ENCODE measurements at places on chromosomes 4 and X.

- no peak for DNase-seq
Measured at GRCh38 chr4:117692538-117692937, 341.7 kb upstream of the NDST3 start.

DNA sequence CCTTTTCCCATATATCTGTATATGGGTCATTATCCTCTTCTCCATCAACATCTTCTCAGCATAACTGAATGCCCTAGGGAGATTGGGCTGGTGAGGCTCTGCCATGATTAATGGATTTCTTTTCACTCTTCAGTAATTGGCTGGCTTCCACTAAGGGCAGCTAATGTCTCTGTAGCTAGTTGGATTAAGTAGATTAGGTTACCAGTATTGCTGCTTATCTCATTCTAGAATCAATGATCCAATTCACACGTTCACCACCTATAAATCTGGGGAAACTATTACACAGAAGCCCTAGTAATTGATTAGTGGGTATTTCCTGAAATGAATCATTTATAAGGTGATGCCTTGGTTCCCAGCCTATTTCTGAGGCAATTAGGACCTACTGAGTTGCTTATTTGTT is 94.8 kb downstream of the KDR start:
- no peak for DNase-seq

DNA sequence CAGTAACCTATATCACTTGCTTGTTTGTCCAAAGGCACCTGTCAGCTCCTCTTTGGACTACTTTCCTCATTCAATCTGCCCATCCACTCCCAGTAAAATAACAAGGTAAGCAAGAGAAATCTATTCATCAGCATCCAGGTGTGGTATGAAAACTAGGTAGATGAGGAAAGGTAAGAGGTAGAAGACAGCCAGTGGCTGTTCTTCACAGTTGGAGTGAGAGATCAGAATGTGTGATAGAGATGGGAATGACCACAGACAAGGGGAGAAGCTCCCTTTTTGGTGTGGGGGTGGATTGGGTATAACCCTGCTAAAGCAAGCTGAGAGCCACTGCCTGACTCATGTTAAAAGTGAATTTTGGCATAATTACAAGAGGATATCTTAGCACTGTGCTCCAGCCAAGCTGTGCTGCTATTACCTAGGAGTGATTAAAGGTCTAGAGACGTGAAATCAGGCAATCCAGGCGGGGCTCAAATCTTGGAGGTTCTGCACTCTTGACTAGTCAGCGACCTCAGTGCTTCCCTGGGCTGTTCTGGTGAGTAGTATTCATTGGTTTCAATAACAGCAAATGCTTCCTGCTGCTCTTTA is 28.1 kb upstream of the RASL11B start:
- peak; percentile 72 for DNase-seq

DNA sequence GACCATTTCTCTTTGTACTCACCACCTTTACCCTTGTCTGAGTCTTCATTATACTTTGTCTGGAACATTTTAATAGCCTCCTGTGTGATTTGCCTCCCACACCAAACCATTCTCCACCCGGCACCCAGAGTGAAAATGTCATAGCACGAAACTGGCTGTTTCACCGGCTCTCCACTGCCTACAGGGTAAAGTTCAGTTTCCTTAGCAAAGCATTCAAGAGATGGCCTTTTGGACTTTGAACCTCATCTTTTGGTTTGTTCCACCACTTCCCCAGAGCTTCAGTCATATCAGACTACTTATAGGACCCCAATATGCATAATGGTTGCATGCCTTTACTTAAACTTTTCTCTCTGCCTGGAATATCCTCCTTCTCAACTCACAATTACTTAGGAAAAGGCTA is 38.3 kb downstream of the RAP2C start:
- DNase-seq: no peak

DNA sequence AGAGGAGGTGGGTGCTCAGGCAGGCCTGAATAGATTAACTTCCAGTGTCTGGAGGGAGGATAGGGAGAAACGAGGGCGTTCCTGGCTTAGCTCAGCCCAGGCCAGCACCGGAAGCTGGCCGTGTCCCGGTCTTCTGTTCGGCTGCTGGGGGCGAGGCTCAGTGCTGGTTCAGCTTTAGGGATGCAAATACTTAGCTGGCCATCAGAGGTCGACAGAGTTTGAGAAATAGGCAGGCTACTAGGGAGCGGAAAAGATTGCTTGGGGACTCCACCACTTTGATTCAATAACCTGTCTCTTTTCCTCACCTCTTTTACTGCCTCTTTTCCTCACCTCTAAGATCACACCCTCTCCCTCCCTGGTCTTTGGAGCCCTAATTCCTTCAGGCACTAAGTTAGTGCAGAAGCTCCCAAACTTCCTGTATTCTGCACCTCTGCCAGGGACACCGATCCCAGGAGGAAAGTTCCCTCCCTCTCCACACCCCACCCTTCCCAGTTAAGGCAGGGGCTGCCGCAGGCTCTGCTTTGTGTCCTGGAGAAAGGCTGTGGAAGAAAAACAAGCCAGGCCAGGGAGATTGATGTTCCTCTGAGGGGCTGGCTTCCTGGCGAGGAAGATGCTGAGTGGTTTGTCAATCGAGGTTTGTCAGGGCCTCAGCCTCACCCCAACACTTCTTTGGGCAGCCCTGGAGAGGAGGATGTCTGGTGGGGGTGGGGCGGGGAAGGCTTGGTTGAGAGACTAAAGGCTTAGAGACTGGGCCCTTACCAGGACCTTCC is 6.0 kb upstream of the EFNB1 start:
- peak; percentile 68 for DNase-seq

- DNase-seq: peak; percentile 93
Measured at GRCh38 chr4:54067166-54067565, 2.8 kb upstream of the CHIC2 start.

DNA sequence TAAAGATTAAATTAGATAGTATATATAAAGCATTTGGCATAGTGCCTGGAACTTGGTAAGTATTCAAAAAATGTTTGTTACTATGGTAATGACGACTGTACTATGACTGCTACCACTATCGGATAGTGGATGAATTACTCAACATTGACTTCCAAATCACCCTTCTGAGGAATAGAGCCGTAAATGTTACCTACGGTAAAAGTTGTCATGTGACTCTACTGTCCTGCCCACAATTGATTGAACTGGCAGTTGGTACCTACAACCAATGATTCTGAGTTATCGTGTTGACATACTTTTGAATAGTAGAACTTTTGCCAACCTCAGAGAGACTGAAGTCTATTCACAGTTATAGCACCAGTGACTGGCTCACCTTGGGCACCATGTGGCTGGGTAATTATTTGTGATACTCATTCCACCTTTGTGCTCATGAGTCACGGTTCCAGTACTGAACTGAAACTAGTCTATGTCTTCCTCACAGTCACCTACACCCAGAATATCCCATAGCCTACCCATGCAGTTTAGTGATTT is 185.5 kb upstream of the PITX2 start:
- DNase-seq: peak; percentile 98

DNA sequence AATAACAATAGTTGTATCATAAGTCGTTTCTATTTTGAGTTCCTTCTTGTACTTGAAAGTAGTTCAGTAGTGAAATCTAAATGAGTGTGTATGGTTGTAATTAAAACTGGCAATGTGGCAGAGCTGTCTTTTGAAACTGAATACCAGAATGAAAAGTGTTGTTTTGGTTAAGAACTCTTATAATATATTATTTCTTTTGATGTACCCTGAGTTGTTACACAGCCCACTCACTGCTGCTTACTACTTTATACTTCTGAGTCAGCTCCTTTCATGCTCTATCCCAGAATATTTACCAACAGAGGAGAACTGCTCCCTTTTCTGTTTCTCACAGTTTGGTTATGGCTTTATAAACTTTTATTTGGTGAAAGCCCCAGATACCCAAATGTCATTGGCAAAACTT is 28.8 kb downstream of the FAM199X start:
- DNase-seq: no peak

DNA sequence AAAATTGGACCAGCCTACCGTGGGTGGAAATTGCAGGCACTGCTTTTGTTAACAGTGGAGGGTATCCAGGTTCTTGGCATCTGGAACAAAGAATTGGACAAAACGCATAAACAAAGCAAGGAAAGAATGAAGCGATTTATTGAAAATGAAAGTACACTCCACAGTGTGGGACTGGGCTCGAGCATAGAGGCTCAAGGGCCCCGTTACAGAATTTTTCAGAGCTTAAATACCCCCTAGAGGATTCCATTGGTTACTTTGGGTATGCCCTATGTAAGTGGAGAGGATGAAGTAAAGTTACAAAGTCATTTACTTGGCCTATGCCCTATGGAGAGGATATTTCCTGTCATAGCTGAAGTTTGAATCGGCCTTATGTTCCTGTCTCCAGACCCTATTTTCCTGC is 85.3 kb downstream of the GLUD2 start:
- DNase-seq: no peak

DNA sequence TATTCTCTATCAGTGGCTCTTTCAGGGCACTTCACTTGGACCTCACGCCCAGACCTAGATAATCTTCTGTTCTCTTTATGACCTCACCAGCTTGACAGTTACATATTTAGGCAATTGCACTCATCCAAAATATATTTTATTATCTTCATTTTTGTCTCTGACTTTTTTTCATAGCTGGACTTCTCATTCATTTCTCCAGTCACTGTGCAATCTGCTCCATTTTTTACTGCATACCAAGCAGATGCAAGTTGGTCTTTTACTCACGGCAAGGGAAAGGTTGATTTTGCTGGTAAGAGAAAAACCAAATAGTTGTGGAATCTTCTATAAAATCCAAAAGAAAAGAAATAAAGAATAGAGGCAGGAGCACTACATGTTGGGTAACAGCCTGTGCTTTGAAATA is 31.7 kb downstream of the MAD2L1 start:
- no peak for DNase-seq

Data from kidney tubule cell (primary cell).